RPMI8226 (cell line): ENCODE measurements at places on chromosomes 13 and 19.

GRCh38 chr13:24642219-24642618, 38.0 kb upstream of the ATP12A start:
- no peak for DNase-seq

GRCh38 chr19:29690842-29691241, 24.2 kb downstream of the C19orf12 start:
- peak; percentile 64 for DNase-seq

GRCh38 chr19:16001481-16002312, 52.9 kb downstream of the OR10H4 start:
- DNase-seq: peak; percentile 49

GRCh38 chr13:91144486-91144885, 203.0 kb upstream of the MIR17HG start:
- no peak for DNase-seq

DNA sequence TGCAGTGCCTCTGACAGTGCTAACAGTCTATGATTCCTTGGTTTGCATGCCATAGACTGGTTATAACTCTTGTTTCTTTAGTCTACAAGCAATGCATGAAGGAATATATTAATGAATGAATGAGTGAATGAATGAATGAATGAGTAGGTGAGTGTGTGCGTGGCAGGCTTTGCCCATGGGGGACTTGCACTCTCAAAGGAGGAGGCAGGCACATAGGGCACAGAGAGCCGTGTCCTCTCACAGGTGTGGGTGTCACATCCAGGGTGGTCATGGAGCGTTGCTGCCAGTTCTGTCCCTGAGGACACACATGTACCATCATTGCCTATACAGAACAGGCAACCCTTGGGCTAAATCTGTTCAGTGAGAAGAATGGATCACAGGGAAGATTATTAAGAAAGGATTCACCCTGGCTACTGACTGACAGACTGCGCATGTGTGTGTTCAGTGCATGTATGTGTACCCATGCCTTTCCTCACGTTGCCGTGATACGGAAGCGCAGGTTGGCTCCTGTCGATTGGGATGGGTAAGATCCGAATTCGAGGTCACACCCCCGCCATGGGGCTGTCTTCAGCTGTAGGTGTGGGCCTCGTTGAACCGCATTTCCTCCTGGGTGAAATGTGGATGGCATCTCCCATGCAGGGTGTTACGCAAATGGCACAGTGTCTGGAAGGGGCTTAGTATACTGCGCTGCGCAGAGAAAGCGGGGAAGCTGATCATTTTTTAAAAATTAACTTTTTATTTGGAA, 161.4 kb downstream of the STK24 start:
- DNase-seq: no peak

DNA sequence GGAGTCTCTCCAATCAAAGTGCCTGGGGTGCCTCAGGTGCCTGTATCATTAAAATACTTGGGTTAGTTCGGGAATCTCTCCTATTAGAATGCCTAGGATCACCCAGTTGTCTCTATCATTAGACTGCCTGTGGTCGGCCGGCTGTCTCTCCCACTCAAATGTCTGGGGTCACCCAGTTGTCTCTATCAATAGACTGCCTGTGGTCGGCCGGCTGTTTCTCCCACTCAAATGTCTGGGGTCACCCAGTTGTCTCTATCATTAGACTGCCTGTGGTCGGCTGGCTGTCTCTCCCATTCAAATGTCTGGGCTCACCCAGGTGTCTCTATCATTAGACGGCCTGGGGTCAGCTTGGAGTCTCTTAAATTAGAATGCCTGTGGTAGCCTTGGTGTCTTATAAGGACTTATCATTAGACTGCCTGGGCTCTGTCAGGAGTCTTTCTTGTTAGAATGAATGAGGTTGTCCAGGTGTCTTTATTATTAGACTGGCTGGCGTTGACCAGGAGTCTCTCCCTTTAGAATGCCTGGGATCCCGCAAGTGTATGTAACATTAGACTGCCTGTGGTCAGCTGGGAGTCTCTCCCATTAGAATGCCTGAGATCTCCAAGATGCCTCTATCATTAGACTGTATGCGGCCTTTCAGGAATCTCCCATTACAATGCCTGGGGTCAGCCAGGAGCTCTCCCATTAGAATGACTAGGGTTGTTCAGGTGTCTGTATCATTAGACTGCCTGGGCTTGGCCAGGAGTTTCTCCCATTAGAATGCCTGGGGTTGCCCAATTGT, 1555.5 kb downstream of the UQCRFS1 start:
- DNase-seq: no peak

DNA sequence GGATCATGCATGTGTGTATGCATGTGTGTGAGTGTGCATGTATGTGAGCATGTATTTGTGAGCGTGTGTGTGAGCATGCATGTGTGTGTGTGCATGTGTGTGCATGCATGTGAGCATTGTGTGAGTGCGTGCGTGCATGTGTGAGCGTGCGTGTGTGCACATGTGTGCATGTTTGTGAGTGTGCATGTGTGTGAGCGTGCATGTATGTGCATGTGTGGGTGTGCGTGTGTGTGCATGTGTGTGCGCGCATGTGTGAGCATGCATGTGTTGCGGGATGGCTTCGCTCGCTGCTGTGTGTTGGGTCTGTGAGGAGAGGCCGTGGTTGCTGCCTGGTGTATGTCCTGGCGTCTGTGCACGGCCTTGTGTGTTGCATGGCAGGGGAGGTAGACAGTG, 32.4 kb downstream of the PAK4 start:
- no peak for DNase-seq

GRCh38 chr13:45773236-45773635, 71.1 kb downstream of the CBY2 start:
- no peak for DNase-seq

GRCh38 chr19:3039641-3040077, 10.6 kb upstream of the TLE2 start:
- no peak for DNase-seq

DNA sequence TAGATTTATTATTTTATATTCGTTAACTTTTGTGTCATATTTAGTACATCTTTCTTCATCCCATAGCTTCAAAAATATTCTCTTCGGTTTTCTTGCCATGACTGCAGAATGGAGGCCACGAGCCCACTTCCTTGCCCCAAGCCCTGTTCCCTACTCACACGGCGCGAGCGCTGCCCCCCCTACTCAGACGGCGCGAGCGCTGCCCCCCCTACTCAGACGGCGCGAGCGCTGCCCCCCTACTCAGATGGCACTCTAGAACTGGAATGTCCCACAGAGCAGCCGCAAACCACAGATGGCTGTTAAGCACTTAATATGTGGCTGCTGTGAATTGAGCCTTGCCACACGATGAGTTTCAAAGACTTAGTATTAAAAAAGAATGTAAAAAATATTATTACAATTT, 102.2 kb upstream of the PEG3 start:
- no peak for DNase-seq

DNA sequence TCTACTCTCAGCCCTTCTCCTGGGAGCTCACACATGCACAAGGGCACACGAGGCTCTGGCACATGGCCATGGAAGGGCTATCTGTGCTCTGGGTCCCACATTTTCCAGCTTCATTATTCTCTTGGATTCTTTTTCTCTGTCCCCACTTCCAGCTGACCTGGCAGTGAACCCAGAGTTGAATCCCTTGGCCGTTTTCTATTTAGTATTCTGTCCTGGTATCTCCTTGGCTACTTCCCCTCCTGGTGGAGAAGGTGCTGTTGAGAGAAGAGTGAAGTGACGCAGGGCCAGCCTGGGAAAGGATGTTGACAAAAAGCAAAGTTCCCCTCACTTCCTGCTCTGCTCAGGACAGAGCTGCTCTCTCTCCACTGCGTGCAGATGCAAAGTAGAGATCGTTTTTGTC, 303.1 kb downstream of the IRS2 start:
- peak; percentile 3 for DNase-seq

DNA sequence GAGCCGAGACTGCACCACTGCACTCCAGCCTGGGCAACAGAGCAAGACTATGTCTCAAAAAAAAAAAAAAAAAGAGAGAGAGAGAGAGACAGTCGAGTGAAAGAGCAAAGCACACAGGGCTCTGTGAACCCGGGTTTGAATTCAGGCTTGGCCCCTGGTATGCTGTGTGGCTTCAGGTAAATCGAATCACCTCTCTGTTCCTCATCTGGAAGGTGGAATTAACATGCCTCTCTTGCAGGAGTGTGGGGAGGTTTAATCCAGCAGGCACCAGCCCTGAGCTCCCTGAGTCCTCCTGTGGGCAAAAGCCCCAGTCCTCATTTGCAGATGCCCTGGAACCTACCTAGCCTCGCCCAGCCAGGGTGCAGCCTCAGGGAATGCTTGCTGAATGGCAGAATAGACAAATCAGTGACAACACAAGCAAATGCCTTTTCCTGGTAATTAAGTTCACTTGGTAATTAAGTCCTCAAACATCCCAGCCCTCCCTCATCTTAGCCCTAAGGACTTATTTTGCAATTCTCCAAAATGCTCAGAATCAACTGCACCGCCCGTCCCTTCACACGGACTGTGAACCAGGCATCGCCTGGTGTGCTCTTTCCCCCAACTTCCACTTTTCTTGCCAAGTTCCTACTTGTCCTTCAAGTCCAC, 4.6 kb upstream of the ZNRF4 start:
- no peak for DNase-seq

DNA sequence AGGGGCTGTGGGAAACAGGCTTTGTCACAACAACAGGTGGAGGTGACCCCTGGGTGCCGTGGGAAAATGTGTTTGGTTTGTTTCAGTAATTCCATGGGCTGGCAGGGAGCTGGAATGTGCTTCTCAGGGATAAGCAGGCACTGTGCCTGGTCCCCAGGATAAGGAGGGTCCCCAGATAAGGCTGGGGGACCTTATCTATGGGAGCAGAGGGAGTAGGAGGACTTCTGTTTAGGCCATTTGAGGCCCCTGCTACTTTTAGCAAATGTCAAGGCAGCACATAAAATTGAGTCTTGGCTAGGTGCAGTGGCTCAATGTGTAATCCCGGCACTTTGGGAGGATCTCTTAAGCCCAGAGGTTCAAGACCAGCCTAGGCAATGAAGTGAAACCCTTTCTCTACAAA, 59.5 kb downstream of the KCNC3 start:
- DNase-seq: no peak

DNA sequence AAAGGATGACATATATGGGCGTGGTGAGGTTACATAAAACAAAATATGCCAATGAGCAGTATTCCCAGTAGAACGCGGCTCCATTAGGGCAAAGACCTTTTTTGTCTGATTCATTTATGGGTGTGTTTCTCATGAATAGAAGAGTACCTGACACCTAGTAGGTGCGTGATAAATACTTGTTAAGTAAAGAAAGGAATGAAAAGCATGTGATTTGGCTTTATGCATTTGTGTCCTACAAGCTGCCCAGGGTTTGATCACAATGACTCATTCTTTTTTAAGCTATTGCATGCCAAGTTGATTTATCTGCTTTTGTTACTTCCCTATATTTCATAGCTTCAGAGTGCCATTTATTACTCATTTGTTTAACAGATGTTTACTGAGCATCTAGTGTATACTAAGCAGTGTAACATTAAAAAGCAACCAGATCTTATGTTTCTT, 19.1 kb upstream of the KCTD4 start:
- DNase-seq: no peak

DNA sequence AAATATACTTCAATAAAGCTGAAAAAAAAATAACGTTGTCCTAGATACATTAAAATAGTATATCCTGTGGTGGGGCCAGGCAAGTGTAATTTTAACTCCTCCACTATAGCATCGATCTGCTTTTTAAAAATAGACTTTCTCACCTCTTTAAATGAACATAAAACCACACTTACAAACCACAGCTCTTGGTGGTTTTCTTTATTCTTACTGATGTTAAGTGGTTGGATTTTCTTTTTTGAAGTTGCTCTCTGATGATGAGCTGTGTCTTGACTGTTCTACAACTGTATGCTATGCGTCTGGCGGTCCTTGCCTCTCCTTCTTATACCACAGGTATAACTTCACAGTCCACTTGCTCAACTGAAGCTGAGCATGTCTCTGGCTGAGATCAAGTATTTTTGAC, 721.5 kb upstream of the KLHL1 start:
- DNase-seq: no peak

DNA sequence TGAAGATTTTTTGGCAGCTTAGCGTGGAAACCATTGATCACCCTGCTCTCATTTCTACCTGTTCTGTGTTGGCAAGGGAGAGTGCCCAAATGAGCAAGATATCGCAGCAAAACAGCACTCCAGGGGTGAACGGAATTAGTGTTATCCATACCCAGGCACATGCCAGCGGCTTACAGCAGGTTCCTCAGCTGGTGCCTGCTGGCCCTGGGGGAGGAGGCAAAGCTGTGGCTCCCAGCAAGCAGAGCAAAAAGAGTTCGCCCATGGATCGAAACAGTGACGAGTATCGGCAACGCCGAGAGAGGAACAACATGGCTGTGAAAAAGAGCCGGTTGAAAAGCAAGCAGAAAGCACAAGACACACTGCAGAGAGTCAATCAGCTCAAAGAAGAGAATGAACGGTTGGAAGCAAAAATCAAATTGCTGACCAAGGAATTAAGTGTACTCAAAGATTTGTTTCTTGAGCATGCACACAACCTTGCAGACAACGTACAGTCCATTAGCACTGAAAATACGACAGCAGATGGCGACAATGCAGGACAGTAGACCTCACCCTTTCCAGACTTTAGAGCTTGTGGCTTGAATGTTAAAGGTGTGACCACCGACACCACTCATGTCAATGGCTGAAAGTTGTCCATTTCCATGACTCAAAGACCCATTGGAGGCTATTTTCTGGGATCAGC, 5.8 kb downstream of the CEBPG start:
- no peak for DNase-seq

DNA sequence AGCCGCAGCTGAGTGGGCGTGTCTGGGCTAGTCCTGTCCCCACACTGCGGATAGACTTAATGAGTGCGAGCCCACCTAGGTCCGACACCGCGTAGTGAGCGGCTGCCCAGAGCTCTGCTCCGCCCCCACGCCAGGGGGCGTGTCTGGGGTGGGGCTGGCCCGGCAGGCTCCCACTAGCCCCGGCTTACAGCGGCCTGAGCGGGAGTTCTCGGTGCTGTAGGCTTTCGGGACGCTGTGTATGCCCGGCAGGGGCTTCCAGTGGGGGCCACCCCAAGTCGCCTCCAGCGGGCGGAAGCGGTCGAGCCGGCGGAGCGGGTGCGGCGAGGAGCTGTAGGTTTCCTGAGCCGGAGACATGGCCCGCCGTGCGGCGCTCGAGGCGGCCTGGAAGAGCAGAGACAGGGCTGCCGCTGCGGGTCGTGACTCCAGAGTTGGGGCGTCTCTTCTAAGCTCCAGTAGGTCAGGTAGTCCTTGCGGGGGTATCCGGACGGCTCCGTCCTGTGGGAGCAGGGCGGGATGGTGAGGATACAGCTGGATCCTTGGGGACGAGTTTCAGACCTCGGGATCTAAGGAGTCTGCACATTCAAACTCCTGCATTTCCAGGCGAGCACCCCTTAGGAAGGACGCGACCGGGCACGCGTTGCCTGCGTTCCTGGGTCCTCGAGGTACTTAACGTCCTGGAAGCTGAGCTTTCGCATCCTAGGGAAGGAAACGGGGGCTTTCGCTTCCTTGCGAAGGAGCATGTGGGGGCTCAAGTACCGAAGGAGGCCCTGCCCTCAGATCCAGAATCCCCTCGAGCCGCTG, 1.2 kb downstream of the CGB7 start:
- peak; percentile 55 for DNase-seq
